GM03348 (cell line): ENCODE measurements at places on chromosomes 2 and 18.

DNA sequence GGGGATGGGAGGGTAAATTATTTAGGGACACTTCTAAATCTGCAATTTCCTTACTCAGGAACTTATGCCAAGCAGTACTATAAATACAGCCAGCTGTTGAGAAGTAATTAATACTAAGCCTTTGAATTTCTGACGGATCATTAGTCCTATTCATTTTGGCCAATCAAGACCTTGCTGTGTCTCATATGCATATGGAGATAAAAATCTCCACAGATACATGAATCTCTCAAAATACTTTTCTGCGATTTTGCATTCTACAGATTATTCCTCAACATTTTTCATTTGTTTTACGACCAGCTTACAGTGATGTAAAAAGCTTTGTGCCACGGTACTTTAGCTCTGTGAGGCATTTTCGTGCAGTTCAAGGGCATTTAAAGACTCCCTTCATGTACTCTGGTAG lies 16.7 kb downstream of the LANCL1 start:
- DNase-seq, result no peak

GRCh38 chr2:27091746-27092695 lies 5.4 kb downstream of the KHK start:
- DNase-seq, result no peak

GRCh38 chr18:38460657-38461056 lies 895.1 kb upstream of the CELF4 start:
- DNase-seq, result no peak

GRCh38 chr18:5900262-5900661 lies 4.9 kb upstream of the TMEM200C start:
- no peak for DNase-seq

GRCh38 chr18:76988827-76989646 lies 143.5 kb downstream of the MBP start:
- no peak for DNase-seq

- DNase-seq, result no peak
These were observed 203.3 kb downstream of the FAM210A start for GRCh38 chr18:13522861-13523660.

DNA sequence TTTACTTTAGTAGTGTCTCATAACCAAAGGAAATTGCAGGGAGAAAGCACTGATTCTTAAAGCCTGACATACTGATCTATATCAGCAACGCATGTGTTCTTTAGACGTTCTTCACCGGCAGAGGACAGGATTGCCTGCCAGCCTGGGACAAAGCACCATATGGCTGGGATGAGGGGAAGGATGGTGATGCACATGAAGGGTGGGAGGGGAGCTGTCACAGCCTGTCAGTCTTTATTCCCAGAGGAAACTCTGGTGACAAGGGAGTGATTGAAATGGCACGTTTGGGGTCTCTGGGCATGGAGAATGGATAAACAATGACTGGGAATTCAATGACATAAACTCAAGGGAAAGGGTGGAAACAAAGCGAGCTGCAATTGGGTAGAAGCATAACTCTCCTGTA lies 808.1 kb downstream of the DCC start:
- DNase-seq, result no peak

DNA sequence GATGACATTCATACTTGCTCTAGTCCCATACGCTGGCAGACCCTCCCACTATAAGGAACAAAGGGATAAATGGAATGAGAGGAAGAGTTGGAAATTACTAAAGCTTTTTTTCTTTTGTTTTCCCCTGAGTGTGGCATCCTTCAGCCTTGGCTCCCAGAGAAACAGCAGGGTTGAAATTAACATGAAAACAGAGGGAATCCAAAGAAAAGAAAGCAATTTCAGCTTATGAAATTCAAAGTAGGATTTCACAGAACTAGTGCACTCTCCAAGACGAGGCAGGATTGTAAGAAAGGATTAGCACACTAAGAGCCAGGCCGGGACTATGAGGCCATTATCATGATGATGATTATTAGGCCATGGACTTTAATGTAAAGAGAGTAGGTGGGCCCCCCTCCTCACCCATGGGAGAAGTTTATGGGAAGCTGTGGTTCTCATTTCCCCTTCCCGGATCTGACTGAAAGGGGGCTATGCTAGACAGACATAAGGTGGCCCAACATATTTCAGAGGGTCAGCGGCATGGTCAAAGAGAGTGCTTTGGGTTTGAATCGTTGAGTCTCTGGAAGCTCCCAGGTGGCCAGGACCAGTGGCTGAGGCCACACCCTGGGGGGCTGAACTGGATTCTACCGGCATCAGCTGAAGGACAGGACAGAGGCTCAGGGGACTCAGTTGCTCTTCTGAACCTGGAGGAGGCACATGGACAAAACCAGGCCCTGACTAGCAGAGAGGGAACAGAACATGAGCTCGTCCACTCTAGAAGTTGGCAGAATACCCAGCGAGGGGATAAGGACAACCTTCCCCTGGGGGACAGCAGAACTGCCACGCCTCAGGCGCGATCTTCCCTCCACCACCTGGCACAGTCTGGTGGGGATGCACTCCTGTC lies 100.1 kb upstream of the ARL4C start:
- DNase-seq, result no peak

GRCh38 chr2:206004004-206004693 lies 81.8 kb downstream of the INO80D start:
- DNase-seq, result no peak

DNA sequence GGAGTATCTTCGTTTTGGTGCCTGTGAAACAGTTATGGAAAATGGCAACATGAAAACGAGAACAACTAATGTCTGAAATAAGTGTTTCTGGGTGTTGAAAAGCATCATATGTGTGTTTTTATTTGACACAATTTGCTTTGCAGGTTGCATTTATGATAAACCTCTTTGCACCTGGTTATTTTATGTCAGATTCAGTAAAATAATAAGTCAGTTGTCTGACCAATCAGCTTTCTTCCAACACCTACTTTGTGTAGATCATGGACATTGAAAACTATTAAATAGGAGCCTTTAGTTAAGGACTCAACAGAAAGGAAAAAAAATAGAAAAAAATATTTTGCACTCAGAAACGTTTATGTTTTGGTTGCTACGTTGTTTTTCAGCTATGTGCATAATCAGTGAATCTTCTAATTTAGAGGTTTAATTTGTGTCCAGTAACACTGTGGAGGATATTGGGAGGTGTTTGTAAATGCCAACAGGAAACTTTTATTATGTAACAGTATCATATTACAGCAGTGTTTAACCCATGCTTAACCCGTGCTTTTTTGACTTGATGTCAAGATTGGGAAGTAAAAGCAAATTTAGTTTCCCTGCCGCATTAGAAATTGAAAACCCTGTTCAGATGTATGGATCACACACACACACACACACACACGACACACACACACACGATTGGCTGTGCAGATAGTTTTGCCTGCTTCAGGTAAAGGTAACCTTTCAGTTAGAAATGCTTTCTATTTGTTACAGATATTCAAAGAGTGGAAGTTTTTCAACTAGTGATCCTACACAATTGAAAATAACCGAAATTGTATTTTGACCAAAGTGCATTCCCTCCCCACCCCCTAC lies 2.6 kb downstream of the PKP4 start:
- DNase-seq, result no peak

GRCh38 chr2:25635797-25636196 lies 37.6 kb downstream of the DTNB start:
- DNase-seq, result no peak

- DNase-seq, result no peak
These were observed 501.6 kb upstream of the GCFC2 start for GRCh38 chr2:76211991-76212985.

GRCh38 chr18:76505614-76506013 lies 10.6 kb upstream of the ZNF516 start:
- DNase-seq, result no peak

DNA sequence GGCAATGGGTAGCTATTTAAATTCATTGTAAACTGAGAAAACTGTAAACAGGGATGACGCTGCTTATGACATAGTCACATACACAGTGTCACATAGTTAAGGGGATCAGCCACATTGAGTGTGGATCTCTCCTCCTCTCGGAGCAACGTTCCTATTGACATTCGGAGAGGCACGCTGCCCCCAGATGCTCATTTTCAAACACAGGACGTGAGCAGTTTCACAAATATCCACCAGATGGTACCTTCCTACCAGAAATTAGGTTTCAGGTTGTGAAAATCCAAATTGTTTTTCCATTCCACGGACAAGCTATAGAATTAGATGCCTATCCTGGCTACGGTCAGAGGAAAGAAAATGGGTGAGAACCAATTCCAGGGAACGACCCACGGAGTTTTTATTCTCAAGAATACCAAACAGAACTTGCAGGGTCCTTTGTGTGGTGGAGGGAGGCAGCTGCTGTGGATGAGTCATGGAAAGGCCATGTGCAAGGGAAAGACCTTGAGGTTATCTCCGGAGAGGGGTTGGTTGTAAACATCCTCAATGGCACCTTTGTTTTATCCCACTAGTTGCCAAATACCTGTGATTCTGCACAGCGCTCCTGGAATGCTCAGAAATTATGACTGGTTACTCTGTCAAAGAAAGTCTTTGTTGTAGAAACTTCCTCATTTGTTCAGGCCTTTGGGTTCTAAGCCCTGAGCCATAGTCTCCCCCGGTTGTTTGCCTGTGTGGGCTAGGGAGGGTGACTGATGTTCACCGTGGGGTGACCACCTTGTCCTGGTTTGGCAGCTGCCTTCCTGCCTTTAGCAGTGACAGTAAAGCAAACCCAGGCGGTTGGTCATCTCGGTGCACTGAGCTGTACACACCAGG lies 88.0 kb downstream of the ACTR3 start:
- DNase-seq, result peak; percentile 60

DNA sequence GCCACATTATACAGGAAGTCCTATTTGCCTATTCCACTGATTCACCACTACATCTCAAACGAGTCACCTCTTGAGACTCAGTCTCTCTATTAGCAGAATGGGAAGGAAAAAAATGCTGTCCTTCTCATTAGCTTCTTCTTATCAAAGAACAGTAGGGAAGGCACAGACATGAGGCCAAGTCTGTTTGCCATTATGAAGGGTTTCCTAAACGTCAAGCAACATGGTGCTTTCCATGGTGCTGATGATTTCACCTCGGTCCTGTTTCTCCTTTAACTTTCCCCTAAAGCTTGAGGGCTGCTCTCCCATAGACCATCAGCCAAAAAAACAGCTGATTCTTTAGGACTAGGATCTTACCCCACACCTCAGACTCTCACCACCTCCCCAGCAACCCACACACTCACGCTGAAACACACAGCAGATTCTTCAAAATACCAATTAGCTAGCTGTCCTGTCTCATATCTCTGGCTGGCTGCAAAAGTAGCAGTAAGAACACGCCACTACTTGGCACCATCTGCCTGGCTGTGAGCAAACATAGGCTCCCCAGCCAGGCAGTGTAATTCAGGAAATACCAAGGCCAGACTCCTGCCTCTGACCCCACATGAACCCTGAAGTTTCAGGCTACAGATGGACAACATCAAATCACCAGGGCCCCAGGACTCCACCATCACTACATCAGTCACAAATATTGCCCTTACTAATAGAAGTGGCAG lies 30.5 kb downstream of the GALNT14 start:
- no peak for DNase-seq

DNA sequence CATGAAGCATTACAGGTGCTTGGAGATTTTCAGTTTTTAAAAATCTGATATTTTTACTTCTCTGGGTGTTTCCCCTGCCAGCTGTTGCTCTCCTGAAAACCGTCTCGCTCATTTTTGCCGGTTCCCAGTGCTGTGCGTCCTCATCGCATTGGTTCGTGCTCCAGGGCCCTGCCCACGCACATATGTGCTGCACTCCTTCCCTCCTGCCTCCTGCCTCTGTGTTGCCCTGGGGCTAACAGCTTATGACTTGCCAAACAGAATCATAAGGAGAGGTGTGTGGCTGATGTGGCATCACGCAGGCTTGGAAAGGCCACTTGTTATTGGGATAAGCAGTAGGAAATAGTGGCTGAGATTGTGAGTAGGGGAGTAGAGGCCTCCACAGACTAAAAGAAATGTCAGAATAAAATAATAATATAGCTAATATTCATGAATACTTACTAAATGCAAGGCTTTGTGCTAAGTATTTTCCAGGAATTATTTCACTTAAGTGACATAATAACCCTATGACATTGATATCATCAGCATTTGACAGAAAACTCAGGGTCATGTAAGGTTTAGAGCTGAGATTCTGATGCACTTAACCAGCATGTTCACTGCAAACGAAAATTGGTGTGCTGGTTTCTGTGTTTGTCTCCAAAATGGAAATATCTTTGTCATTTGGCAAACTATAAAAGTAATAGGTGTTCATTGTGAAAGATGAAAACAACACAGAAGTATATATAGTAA lies 53.5 kb downstream of the SLC4A1AP start:
- peak; percentile 73 for DNase-seq

GRCh38 chr2:238716585-238716984 lies 131.3 kb upstream of the TWIST2 start:
- no peak for DNase-seq

DNA sequence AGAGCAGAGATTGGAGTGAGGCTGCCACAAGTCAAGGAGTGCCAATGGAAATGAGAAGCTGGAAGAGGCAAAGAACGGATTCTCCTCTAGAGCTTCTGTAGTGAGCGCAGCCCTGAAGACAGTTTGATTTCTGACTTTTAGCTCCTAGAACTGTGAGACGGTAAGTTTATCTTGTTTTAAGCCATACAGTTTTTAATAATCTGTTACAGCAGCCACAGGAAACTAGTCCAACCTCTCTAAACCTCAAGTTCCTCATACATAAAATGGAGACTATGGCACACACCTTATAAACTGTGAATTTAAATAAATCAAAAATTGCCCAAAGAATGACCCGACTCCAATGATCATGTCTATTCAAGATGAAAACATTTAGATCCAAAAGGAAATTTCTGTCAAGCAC lies 596.5 kb downstream of the BCL11A start:
- no peak for DNase-seq

DNA sequence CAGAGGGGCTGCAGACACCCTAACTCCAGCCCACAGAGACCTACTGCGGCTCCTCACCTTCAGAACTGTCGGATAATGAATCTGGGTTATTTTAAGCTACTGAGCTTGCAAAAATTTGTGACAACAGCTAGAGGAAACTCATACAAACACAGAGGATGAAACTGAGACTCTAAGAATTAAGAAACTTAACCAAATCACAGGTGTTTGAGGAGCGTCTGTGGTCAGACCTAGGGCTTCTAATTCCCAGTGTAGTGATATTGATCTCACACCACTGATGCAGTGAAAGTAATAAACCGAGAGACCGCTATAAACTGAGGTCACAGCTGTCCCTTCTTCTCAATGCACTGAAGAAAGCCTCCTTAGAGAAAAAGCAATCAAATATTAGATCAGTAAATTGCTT lies 110.1 kb downstream of the RGPD3 start:
- DNase-seq, result no peak
